ENCODE measurements at places on chromosomes 5 and 9.

DNA sequence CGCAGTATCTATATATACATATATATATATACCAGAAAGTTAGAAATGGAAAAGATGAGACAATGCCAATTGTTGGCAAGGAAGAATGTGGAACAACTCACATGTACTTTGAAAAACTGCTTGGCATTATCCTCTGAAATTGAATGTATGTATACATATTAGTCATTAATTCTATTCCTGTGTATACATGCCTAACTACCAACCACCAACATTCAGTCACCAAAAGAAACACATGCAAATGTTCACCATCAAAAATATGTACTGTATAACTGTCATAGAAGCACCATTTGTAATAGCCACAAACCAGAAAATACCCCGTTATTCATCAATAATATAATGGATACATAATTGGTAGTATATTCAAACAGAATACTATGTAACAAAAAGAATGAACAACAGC is 330.2 kb upstream of the GRAMD2B start:
- no peak for DNase-seq

DNA sequence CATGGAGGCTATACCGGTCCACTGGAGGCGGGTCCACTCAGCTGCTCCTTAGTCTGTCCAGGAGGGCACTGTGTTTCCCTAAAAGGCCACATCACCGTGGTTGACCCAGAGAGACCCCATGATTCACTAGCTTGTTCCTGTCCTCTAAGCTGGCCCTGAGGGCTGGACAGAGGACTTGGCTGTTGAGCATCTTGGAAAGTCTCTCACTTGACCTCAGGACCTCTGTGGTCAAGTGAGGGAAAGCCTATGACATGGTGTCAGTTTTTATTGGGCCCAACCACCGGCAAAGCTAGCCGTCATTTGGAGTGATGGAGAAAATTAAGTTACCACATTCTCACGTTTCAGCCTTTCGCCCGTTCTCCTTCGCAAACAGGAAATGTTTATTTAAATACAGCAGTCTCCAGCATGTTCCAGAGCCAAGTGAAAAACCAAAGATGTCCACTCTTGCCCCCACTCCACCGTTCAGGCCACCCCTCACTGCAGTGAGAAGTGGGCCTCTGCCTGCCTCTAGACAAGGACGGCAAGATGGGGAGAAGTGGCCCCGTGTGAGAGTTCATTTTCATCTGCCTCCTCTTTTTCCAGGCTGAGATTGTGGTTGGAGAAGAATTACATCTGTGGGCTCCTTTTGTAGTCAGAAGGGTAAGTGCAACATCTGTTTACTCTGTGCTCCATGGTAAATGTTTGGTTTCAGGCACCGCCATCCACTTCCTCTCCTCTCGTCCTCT is 4.4 kb downstream of the SLIT3 start:
- no peak for DNase-seq

DNA sequence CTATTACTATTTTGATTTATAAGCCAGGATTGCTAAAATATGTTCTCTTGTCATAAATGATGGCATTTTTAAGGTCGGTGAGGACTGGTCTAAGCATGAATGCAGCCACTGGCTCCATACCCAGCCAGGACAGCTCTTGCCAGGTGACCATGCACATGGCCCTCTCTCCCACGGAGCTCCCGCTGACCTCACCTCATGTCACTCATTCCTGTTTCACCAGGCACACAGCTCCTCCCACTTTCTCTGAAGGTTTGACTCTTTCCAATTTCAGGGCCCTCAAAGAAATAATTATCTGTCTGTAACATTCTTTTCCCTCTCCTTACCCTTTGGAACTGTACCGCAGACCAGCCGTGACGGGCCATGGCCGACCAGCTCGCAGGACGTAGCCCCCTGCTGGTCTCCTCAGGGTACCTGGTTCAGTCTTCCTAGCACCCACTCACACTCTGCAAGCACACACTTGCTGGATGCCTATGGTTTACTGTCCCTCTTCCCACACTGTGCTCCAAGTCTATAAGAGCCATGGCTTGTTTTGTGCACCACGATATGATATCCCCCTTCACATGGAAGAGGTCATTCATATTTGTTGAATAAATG is 72.5 kb downstream of the LIFR start:
- DNase-seq: no peak

DNA sequence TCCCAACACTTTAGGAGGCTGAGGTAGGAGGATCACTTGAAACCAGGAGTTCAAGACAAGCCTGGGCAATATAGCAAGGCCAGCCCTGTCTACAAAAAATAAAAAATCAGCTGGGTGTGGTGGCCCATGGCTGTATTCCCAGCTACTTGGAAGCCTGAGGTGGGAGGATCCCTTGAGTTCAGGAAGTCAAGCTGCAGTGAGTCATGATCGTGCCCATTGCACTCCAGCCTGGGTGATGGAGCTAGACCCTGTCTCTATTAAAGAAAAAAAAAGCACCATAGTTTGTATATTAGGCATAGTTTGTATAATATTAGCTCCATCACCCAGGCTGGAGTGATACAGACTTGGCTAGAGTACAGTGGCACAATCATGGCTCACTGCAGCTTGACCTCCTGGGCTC is 9.6 kb upstream of the NME5 start:
- DNase-seq: no peak

DNA sequence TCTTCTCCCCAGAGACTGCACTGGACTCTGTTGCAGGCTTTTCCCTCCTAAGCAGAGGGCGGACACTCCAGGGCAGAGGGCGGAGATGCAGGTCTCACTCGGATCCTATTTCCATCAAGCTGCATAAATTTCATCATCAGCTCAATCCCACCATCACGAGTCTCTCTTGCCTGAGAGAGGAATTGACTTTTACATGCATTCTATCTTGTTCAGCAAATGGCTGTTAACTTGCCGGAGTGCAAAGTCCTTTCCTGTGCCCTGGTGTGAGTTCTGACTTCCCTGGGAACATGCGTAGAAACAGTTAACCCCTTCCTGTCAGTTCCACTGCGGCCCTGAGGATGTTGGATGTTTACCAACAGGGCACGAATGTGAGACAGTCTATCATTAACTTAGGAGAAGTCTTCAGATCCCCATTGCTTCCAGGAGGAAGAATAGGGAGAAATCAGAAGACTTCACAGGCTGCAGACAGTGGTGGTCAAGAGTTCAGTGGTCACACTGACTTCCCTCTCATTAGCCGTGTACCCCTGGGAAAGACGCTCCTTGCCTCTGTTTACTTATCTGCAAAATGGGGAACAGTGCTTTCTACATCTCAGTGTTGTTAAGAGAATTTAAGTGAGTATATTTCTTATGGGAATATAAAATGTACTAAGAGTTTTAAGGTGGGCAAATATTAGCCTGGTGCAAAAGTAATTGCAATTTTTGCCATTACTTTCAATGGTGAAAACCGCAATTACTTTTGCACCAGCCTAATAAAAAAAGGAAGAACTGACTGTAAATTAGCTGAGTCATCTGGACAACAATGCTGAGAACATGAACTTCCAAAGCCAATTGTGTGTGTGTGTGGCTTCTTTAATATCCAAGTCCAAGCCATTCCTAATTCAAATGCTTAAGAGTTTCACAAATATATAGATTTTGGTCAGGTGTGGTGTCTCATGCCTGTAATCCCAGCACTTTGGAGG is 248.0 kb downstream of the DRD1 start:
- no peak for DNase-seq

DNA sequence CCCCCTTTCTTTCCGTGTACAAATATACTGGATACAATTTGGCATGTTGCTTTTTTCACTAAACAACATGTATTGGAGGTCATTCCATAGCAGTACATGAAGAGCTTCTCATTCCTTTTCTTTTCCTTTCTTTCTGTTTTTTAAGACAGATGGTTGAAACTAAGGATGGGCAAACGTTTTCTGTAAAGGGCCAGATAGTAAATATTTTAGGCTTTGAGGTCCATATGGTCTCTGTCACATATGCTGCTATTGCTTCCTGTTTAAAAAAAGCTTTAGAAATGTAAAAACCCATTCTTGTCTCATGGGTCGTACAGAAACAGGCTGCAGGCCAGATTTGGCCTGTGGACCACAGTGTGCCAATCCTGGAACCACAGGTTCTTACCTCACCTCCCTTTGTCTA is 160.1 kb downstream of the ACER2 start:
- DNase-seq: no peak

DNA sequence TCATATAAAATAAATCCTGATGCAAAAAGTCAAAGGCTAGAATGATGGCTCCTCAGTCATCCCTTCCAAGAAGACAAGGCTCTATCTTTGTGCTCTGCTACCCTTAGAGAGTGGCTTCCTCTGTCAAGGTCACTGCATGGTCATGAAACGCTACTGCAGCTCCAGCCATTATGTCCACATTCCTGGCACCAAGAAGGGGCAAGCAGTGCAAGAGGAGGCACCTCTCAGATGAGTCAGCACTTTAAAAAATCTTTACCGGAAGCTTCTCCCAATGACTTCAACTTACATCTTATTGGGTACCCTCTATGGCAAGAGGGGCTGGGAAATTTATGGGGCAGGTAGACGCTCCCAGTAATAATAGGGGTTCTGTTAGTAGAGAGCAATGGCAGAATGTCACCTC is 129.5 kb upstream of the CPEB4 start:
- DNase-seq: no peak

- no peak for DNase-seq
Measured at GRCh38 chr5:180161420-180162303, 47.3 kb downstream of the RASGEF1C start.

- no peak for DNase-seq
Measured at GRCh38 chr9:36625006-36625615, 52.4 kb downstream of the MELK start.

DNA sequence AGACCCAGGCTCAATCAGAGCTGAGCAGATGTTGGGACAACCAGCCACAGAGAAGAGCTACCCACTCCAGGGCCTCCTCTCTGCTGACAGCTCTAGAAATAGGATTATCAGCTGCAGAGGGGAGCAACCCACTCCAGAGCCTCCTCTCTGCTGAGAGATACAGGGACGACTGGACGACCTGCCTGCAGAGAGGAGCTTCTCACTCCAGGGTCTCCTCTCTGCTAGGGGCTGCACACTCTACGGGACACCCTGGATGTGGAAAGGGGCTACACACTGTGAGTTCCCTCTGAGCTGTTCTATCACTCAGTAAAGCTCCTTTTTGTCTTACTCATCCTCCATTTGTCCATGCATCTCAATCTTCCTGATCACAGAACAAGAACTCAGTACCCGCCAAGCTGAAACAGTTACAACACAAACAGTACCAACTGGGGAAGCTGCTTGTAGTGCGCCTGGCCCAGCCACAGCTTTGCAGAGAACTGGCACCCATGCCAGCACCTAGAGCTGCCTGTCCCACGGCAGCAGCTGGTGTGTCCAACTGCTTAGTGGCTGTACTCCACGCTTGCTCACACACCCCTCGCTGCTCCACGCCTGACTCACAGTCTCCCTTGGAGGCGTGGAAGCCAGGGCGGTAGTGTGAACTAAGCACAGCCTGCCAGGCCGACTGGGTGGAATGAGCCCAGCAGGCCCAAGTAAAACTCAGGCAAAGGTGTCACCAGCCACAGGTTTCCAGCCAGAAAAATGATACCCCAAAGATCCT is 56.8 kb downstream of the PRELID2 start:
- no peak for DNase-seq

GRCh38 chr5:65418661-65419060 is 63.1 kb downstream of the ADAMTS6 start:
- no peak for DNase-seq

DNA sequence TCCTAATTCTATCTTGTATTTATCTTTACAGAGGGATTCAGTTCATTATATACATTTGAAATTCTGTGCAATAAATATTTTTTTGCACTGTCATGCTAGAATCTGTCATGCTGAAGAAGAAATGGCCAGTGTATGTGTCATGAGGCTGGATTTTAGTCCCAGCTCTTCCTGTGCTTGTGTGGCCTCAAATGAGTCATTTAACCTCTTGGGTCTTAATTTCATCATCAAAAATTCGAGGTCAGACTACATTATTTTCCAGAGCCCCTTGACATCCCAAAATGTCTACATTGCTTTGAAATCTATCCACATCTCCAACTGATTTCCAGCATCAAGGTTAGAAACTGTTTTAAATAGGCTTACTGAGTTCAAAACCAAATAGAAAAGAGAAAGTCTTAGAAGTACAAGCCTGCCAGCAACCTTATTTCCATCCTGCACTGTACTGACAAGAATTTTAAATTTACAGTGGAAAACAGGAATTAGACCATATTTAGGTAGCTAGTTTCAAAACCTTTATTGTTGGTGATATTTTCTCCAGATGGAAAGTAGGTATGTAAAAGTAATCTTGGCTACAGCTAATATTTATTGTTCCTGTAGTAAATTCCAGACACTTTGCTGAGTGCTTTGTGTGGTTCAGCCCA is 96.7 kb upstream of the MAMDC2 start:
- DNase-seq: no peak

DNA sequence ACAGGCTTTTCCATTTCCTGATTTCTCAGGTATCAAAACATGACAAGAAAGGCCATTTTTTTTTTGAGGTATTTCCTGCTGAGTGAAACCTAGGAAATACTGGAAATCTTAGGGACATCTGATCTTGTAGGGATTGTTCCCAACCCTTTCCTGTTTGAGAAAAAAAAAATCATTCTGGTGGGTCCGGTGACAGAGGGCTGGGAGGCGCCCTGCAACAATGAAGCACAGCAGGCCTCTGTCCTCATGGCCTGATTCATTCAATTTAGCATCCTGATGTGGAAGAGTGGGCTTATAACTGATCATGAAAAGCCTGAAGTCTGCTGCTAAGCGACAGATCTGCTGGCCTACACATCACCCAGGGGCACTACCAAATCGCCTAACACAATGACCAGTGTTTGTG is 3.0 kb upstream of the C9orf153 start:
- DNase-seq: no peak

DNA sequence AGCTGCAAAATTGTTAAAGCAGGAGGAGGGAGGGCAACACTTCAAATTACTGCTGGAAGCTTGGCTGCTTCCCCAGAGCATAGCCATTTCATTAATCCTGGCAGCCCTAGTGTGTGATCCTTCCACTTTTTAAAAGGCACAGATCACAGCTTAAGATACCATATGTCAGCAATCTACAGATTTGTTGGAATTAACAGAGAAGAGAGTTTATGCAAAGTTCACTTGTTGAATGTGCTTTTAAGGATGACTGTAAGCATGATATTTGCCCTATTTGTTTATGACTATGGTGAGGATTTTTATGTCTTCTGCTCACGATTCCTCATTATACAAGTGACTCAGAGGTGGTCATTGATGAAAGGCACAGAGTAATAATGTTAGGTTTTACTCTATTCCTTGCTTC is 156.0 kb upstream of the CDKN2B start:
- DNase-seq: no peak

DNA sequence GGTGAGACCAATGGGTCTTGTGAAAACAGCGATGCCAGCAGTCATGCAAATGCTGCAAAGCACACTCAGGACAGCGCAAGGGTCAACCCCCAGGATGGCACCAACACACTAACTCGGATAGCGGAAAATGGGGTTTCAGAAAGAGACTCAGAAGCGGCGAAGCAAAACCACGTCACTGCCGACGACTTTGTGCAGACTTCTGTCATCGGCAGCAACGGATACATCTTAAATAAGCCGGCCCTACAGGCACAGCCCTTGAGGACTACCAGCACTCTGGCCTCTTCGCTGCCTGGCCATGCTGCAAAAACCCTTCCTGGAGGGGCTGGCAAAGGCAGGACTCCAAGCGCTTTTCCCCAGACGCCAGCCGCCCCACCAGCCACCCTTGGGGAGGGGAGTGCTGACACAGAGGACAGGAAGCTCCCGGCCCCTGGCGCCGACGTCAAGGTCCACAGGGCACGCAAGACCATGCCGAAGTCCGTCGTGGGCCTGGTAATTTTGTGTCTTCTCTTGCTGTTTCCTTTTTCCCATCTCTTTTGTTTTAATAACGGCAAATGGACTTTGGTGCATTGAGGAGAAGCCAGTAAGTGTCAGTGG is 98.0 kb downstream of the EHMT1 start:
- DNase-seq: no peak

- DNase-seq: no peak
Measured at GRCh38 chr5:56386046-56386445, 152.9 kb upstream of the ANKRD55 start.

Data from activated T-helper 1 cell treated with anti-CD3 and anti-CD28 coated beads, Interleukin-2, amount 50 U/mL, for 16 hours (primary cell).